ENCODE measurements at places on chromosomes 3 and 15.
A peak's percentile ranks its signal among the peaks of the same experiment; 100 is the strongest.

DNA sequence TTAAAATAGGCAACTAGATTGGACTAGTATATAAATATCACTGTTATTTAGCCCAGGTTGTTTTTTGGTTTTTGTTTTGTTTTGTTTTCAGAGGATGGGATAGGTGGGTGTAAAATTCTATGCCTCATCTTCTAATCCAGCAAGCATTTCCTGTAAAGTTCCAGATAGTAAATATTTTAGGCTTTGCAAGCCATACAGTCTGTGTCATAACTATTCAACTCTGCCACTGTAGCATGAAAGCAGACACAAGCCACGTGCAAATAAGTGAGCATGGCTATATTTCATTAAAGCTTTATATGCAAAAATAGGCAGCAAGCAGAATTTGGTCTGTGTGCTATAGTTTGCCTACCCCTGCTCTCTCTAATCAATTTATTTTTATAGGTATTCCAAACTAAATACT lies 657.3 kb upstream of the TGFBR2 start:
- no peak for DNase-seq

DNA sequence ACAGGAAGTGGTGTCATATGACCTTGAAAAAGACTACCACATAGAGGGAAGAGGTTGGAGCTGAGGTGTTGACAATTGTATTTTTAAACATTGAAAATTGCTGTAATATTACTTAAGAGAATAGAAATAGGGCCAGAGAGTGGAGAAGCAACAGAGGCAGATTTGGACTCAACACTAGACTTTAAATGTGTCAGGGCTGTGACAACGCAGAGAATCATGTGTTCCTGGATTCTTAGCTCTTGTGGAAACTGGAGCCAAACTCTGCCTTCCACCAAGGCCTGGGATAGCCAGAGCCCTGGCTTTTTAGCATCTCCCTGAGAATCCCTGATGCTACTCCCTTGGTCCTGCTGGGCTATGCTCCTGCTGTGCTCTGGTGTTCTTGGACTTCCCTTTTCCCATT lies 277.5 kb downstream of the KCNH8 start:
- no peak for DNase-seq

DNA sequence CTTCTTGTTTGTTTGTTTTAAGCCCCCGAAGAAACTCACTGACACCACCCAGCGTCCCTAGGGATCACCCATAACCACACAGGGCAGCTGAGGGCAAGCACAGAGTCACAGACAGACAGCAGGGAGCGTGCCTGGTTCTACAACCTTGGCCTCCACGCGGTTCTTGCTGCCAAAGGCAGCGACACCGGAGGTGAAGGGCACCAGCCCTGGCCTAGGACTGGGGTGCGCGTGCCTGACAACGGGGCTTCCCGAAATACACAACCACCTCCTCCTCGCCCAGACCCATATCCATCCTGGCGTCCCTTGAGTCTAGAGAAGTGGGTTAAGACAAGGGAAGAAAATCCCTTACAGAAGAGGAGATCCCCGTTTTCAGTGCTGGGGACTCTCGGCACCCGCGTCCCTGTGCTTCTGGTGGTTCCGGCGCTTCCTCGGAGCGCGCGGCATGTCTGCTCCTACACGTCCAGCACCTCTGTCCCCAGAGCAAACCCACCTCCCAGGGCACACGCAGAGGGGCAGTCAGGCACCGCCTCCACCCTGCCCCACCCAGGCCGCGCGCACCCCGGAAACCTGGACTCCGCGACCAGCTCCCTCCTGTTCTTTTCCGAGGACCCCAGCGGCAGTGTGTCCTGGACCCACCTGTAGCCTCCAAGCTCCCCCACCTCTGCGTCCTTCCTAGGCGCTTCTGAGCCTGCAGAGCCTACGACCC lies 911 bp downstream of the RFTN1 start:
- peak; percentile 19 for DNase-seq

GRCh38 chr3:194340757-194341400 lies 10.2 kb downstream of the CPN2 start:
- DNase-seq: no peak

- peak; percentile 1 for DNase-seq
Observed at GRCh38 chr3:121957674-121958415, 63.6 kb downstream of the SLC15A2 start.

DNA sequence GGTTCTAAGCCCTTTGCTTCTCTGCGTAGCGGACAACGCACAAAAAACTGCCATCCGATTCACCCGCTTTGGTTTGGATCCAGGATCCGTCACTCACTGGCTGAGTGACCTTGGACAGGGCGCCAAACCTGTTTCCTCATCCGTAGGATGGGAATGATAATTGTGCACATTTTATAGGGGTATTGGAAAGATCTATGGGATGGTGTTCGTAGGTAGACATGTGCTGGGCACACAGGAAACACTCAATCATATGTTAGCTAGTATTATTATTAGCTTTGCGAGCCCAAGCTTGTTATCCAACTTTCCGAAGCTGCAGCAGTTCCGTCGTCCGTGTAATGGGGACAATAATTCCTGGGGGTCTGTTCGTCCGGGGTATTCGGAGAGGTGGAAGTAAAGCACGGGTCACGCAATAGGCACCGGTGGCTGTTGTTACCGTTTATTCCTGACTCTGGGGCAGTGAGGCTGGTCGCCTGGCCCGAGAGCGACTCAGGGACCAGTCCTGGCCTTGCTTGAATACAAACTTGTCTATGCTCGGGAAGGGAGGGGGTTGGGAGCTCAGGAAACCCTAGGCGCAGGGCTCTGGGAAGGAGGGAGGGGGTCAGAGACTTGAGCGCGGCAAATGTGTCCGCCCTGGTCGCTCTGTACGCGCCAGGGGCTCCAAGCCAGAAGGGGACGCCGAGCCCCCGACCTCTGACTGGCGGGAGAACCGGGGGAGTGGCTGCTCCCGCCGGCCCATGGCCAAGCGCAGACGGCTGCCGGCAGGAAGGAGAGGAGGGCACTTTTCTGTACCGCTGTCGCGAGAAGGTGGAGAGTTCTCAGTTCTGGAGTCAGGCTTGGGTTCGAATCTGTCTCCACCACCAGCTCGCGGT lies 1.3 kb downstream of the SPSB4 start:
- DNase-seq: no peak

DNA sequence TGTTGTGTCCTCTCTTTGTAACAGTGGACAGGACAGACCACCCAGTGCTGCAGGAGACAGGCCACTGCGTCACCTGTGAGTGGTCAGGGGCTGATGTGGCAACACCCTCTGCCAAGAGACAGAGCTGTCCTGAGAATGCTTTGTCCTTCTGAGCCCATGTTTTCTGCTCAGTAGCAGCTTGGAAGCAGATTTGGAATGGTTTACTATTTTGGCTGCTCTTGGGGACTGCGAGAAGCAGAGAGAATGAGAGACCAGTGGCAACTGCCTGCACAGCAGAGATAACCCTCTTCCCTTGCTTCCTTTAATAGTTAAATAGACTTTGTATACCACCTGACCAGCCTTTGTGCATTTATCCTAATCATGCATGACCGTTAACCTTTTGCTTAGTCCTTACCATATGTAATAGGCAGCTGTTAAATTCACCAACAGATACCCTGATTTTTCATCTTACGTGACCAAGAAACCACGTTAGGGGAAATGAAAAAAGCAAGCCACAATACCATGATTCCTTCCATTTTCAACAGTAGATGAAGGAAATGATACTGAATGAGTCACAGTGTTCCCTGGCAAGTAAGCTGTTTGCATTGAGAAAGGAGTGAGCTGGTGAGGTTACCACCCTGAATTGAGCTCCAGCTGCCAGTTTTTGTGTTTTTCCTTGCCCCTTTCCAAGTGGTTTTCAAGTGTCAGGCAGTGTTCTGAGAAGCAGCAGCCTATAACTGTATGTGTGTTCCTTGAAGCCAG lies 35.5 kb downstream of the B3GALNT1 start:
- no peak for DNase-seq

DNA sequence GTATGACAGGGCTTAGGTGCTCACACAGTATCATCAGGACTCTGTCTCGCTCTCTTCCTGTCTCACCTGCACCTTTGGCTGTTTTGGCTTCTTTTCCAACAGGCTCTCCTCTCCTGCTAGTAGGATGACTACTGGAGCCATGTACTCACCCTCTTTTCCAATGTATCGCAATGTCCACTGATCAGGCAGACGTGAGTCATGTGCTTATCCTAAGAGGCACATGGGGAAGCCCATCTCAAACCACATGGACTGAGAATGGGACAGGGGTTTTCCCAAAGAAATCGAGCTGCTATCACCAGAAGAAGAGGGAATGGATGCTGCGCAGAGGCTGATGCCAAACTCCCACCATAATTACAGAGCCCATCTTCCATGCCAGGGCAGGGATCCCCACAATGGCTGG lies 180.6 kb downstream of the IL5RA start:
- DNase-seq: no peak

DNA sequence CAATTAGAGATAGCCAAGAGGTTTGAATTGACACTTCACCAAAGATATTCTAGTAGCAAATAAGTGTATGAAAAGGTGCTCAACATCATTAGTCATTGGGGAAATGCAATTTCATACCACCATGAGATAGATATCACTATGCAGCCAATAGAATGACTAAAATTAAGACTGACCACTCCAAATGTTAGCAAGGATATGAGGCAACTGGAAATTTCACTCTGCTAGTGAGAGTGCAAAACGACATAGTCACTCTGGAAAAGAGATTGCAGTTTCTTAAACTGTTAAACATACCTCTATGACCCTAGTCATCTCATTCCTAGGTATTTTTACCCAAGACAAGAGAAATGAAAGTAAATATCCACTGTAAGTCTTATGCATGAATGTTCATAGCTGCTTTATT lies 27.6 kb upstream of the SLC6A11 start:
- DNase-seq: no peak

DNA sequence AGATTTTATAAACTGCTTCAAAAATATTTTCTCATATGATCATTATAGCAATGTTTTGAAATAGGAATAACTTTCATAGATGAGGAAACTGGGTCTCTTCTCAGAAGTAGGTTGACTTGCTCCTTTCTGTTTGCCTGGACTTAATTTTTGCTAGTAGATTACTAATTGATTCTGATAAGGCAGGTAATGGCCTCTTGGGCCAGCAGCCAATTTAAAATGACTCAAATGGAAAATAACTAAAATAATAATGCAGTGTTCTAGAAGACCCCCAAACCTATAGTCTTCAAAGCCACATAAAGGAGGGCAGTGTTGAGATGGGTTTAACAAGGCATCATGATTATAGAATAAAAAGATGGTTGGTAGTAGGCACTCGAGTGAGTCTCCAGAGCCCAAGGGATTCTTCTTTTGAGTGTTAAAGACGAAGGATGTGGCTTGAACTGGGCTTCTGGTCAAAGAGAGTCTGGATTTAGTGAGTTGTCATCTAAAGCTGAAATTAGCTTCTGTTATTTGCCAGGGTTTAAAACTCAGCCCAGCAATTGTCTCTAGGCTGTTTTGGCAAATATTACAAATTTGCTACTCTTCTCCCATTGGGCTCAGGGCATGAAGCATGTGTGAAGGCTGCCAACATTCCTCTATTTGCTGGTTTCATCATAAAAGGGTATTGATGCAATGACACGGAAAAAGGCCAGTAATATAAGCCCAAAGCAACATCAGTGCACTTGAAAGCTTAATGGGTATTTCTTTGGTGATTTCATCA lies 297.1 kb upstream of the MEIS2 start:
- no peak for DNase-seq

- no peak for DNase-seq
Observed at GRCh38 chr3:184455991-184456390, 76.1 kb downstream of the CHRD start.

DNA sequence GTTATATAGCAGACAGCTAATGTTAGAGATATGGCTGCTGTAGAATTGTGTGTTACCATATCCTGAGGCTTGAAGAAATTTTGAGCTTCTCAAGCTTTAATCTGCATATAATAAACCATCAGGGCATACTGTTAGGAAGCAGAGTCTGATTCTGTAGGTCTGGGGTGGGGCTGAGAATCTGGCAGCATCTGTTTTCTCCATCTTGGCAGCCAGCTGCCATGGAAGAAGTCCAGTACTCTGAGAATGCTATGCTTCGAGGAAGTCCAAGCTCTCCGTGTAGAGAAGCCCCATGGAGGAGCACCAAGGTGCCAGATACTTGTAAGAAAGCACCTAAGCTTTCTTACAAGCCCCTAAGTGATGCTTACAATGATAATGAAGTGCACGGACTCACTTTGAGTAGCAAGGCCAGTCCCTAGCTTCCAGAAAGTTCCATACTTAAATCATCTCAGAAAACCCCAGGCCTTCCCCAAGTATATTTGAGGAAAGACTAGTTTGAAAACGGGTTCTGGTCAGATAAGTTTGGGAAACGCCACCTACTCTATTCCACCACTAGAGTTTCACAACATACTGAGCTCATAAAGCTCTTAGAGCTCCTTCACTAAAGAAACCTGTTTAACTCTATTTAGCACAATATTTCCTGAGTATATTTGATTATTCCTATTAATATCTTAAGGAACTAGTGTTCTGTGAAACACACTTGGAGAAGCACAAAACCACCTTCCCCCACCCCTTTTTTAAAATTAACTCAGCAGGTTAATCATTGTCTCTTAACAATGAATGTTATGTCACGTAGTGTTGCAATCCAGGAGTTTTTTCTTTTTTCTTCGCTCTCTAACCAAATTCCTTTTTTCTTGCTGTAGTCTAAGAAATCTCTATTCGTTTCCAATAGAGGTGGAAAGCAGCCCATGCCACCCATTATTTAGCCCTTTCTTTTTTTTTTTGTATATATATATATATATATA lies 59.9 kb upstream of the RASGRP1 start:
- no peak for DNase-seq

DNA sequence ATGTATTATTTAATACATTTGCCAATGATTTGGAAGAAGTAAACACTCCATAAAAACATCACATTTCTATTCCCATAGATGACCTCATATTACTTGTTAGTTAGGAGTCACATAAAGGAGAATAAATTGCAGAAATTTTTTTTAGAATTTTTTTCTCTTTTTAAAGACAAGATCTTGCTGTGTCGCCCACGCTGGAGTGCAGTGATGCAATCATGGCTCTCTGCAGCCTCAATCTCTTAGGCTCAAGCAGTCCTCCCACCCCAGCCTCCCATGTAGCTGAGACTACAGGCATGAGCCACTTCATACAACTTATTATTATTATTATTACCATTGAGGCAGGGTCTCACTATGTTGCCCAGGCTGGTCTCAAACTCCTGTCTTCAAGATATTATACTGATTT lies 12.3 kb upstream of the USP8 start:
- no peak for DNase-seq

- no peak for DNase-seq
Observed at GRCh38 chr3:64351713-64352638, 126.7 kb upstream of the PRICKLE2 start.

DNA sequence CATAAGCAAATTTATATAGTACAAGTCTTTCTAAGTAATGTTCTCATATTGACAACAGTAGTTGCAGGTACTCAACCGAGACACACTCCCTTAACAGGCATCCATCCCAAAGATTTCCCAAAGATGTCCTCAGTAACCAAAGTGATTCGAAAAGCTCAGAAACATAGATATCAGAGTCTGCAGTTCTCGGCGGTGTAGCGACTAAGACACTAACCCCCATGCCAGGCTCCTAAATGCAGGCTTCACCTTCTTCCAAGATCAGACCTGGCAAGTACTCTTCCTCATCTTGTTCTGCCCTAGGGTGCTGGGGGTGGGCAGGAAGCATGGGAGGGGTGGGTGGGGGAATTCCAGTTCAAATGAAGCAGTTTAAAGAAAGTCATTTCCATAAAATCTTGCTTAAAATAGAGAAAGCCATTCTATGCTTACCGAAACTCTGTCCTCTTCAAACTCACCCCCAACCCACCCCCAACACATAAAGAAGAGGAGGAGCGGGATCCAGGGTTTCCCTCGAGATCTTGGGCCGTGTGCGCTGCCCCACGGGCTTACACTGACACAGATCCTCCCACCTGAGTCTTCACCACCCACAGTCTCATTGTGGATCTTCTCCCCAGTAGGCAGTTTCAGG lies 59.0 kb upstream of the BCL6 start:
- no peak for DNase-seq
